ENCODE measurements at places on chromosomes 1 and 21.
A peak's percentile ranks its signal among the peaks of the same experiment; 100 is the strongest.

GRCh38 chr1:176863613-176864012 is 300.9 kb downstream of the ASTN1 start:
- DNase-seq, result no peak

DNA sequence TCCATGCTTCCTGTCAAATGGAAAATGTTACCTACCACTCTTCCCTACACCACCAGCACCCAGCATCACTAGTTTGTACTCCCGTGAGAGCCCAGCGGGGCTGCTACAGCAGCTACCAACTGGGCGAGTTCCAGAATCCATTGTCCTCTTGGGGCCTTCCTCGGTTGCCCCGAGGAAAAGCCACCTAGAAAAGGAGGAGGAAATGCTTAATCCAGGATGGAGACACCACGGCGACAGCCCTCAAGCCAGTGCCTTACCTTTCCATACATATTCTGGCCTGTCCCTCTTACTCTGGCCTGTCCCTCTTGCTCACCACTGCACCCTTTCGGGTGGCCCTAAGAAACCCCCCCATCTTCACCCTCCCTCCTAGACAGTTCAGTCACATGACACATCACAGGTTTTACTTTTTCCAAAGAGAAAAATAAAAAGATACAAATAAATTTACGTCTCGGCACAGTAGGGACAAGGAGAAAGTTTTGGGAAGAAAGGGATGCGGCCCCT is 478 bp downstream of the RIT1 start:
- peak; percentile 24 for DNase-seq

- no peak for DNase-seq
Observed at GRCh38 chr1:79448426-79448825, 441.9 kb upstream of the ADGRL4 start.

DNA sequence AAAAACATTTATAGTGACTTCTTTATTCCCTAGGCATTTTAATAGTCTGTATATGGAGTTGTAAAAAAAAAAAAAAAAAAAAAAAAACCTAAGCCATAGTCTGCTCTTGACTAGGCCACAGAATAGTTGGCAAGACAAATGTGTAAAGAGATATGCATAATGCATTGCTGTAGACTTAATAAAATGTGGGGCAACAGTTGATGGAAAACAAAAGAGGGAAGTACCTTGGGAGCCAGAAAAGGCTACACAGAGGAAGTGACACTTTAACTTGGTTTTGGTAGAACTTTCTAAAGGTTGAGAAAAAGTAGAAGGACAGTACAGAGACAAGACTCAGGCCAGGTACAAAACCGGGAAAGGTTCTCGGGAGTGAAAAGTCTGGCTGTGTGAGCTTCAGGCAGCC is 802.9 kb upstream of the ADAMTS5 start:
- no peak for DNase-seq

- no peak for DNase-seq
Observed at GRCh38 chr1:28236656-28237322, 865 bp downstream of the ATP5IF1 start.

GRCh38 chr1:31739346-31739745 is 24.8 kb downstream of the ADGRB2 start:
- DNase-seq, result no peak

- DNase-seq, result peak; percentile 76
Observed at GRCh38 chr1:240000634-240001033, 91.0 kb upstream of the FMN2 start.

DNA sequence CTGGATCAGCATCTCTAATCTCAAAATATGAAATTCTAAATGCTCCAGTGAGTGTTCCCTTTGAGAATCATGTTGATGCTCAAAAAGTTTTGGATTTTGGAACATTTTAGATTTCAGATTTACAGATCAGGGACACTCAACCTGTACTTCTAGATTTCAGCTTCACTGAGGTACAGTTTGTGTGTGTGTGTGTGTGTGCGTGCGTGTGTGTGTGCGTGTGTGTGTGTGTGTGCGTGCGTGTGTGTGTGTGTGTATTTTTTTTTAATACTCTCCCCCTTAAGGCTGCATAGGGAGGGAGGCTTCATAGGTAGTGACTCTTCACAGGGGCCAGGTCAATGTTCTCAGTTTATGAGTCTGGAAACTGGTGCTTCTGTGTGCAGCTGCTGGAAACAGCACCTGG is 77.5 kb downstream of the BRINP2 start:
- no peak for DNase-seq

DNA sequence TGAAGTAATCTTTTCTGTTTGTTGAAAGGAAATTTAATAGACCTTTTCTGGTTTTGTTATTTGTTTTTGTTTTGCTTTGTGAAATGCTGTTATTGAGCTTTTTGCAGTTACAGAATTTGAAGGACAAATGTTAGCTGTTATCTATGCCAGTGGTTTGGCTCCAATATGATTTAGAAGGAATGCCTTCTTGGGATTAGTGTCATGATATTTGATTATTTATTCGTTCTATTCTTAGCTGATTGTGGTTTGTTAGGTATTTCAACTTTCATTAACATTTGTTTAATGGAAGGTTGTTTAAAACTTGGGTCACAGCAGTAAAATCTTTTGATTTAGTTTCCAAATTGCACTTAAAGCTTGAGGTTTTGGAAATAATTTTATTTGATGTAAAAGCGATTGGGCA is 33.5 kb downstream of the ADGRL2 start:
- peak; percentile 44 for DNase-seq

DNA sequence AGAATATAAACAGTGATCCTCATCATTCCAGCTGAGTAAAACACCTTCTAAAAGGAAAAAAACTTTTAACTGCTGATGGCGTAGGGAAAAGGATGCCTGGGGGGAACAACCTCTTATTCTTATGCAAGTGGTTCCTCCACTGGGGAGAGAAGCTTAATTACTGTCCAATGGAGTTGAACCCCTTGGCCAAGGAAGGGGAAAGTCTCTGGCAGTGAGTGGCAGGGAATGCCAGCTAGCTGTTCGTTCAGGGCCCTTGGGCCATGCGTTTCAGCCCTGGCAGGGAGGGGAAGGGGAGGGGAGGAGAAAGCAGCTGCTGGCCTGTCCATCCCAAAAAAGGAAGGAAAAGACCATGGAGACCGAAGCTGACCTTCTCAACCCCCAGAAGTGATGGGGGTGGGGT is 22.6 kb upstream of the SYCP1 start:
- no peak for DNase-seq

GRCh38 chr1:93608187-93609109 is 73.2 kb downstream of the BCAR3 start:
- peak; percentile 80 for DNase-seq

DNA sequence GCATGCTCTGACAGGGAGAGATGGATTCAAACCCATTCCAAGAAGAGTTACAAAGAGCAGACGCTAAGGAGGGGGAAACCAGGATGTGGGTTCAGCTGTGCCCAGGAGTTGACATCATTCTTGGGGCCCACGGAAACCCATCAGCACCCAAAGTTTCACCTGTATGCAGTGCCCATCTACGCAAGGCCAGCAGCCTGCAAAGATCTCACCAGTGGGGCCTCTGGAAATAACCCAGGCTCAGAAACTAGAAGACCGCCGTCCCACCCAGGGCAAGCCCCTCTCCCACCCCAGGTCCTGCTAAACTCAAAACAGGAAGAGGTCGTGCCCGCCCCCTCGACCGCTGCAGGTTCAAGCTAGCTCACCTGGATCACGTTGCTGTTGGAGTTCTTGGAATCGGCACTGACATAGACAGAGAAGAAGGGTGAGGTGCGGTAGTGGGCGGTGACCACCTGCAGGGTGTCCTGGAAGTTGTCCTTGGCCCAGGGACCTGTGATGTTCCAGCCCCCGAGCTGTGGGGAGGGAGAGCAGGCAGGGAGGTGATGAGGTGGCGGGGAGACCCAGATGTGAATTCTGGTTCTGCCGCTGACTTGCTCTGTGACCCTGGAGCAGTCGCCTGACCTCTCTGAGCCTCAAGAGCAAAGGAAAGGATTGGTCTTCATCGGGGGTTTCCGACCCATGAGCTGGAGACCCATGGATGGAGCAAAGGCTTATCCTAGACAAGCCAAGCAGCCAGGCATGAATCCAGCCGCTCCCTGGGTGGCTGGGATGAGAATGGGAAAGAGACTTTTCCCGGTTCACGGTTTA is 31.7 kb downstream of the ECE1 start:
- no peak for DNase-seq

DNA sequence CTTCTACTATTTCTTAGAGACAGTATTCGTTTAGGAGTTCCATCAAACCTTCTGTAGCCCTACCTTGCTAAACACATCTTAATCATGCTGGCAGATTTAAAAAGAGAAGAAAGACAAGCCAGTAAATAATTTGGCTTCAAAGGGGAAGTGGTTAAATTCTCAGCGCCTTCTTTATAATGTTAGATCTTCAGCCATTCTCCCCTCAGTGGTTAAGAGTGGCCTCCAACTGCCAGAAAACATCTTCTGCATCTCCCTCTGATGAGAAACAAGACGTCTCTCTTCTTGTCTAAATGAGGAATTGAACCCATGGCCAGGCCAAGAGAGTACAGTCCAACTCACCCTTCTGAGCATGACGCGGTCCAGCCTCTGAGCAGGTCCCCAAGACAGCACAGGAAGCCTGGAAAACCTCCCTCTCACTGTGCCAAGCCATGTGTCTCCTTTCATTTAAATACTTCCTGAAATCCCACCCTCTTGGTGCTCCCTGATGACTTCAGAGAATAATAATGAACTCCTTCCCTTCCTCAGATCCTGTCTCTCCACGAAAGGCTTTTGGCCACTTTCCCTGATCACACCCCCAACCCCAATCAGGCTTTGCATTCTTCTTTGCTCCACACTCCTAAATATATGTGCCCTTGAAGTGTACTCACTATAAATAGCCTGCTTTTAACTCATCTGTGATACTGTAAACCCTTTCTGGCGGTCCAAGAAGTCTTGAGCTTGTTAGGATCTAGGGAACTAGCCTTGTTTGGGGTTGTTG is 16.4 kb upstream of the LRRC52 start:
- no peak for DNase-seq

DNA sequence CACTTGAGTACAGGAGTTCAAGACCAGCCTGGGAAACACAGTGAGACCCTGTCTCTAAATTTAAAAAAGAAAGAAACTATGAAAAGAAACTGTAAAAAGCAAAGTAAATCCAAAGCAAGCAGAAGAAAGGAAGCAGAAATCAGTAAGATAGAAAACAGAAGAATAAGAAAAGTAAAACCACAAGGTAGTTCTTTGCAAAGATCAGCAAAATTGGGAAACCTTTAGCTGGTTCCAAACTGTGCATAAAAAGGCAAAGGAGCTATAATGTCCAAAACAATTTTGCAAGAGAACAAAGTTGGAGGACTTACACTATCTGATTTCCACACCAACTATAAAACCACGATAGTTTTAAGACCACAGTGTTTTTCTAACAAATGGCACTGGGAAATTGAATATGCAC is 218.8 kb downstream of the RPS6KC1 start:
- DNase-seq, result no peak
